ENCODE measurements at places on chromosomes 3 and 15.

DNA sequence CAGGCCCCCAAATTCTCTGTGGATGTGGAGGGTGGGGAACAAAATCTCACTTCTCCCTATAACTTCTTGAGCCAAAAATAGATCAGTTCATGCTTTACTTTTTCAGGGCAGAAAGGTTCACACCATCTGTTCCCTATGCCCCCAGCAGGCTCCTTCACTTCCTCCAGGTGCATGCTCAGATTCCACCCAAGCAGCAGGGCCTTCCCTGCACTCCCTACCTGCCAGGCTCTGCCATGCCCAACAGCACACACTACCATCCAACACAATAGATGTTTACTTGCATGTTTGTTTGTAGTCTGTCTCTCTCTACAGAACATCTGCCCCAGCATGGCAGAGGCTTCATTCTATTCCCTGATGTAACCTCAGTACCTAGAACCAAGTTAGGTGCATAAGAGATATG, 43.3 kb downstream of the GABRB3 start:
- no peak for DNase-seq

- no peak for DNase-seq
Measured at GRCh38 chr15:69794645-69795469, 302.9 kb downstream of the TLE3 start.

DNA sequence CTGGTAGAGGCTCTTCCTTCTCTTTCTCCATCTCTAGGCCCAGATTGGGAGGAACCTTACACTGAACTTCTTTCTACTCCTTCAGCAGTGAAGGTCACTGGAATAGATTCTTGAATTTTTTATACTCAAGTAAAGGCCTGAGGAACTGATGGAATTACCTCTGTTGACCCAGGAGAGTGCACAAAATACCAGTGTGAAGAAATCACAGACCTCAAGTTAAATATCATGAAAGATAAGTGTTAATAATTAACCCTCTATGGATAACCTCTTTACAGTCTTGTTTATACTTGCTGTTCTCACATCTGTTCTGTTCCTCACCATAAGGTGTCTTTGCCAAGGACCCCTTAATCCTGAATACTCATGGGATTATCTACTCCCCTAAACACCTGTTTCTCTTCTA, 244.4 kb upstream of the STAC start:
- DNase-seq: no peak

DNA sequence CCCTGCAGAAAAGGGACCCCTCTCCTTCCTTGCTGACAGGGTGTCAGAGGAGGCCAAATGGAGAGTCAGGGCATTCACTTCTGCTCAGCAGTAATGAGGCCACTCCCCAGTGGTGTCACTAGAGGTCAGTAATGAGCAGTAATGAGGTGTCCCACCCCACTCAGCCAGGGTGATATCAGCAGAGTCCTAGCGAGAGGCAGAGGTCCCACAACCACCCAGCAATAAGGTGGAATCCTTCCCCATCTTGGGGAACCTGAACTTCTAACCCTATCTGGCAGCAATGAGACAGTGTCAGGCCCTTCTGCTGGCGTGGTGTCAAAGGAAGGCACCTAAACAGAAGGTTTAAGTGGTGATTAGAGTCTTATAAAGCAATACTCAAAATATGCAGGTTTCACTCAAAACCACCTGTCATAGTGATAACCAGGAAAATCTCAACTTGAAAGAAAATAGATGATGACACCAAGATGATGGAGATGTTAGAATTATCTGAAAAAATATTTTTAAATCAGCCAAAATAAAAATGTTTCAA, 12.9 kb downstream of the OCA2 start:
- DNase-seq: peak; percentile 59

- no peak for DNase-seq
Measured at GRCh38 chr3:182244222-182244971, 532.7 kb downstream of the SOX2 start.

- no peak for DNase-seq
Measured at GRCh38 chr15:79837846-79838245, 59.0 kb downstream of the MTHFS start.

GRCh38 chr3:117454254-117454653, 744.7 kb downstream of the TUSC7 start:
- DNase-seq: no peak

GRCh38 chr3:58383476-58383875, 50.2 kb downstream of the PDHB start:
- DNase-seq: no peak

DNA sequence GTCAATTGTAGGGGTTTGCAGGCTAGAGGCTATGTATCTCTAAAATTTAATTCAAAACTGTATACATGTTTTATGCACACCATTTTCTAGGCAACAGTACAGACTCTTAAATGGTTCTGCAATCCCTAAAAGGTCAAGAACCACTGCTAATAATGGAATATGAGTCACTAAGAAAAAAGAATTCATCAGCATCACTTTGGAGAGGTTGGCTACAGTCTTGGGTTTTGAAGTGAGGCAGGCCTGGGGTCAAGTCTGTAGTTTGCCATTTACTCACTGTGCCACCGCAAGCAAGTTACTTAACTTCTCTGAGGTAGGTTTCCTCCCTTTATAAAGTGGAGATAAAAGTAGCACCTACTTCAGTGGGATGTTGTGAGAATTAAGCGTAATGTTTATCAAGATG, 33.7 kb downstream of the THRB start:
- no peak for DNase-seq

All from stimulated activated CD4-positive, alpha-beta T cell treated with anti-CD3 and anti-CD28 coated beads, Interleukin-2, amount 100 ng/mL, for 24 hours (primary cell).